ENCODE measurements at places on chromosomes 16 and 17.
A peak's percentile ranks its signal among the peaks of the same experiment; 100 is the strongest.

GRCh38 chr16:19785512-19786130, 67.5 kb downstream of the IQCK start:
- no peak for DNase-seq

DNA sequence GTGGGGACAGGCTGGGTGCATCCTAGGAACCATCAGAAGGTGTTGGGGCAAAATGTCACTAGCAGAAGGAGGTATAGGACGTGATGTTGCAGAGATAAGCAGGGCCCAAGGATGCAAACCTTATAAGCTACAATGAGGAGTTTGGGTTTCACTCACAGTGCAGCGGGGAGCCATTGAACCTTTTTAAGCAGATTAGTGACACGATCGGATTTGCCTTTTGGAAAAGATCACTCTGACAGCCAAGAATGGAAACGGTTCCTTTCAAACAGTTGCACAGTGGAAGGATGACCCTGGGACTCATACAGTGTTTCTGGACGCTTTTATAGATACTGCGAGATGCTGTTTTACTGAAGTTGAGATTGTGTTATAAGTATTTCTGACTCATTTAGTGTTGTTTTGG, 131.8 kb upstream of the CACNG3 start:
- no peak for DNase-seq

GRCh38 chr17:67272312-67273047, 27.5 kb upstream of the HELZ start:
- DNase-seq, result no peak

DNA sequence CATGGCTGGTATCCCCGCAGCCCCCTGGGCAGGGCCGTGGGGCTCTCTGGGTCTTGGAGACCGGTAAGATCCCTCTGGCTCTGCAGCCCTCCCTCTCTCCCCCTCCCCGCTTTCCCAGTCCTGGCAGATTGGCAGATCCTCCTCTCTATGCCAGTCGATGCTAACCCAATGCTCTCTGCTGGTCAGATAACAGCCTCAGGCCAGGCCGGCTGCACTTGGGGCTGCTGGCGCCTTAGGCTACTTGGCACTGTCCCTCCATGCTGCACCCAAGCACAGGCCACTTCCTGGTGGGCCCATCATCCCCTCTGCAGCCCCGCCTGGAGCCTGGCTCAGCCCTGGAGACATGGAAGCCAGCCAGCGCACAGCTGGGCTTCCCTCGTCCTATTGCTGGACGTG, 81.7 kb downstream of the RTN4RL1 start:
- DNase-seq, result no peak

DNA sequence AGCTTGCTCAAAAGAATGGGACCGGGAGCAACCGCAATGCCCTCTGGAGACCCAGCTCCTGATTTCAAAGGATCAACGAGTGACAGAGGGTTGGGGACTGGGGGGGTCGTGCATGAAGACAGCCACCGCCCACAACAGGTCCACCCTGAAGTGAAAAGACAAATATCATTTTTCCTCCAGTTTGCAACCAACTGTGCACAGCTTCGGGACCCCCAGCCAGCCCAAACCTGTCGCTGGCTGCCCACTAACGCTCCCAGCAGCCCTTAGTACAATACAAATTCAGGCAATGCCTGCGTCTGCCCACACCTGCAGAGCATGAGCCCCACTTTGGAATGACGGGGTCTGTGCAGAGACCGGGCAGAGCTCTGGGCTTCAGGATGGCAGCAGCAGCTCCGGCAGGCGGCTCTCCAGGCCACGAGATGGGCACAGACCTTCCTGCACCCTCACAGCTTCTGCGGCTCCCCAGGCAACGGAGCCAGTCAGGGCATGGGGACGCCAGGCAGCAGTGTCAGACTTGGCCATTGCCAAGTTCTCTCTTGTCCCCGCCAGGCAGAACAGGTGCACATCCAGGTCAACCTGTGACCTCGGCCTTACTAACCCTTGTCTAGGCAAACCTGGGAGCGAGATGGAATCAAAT, 60.1 kb downstream of the TBC1D16 start:
- DNase-seq, result no peak

- no peak for DNase-seq
These were observed 1.2 kb upstream of the HEXIM1 start for GRCh38 chr17:45146890-45147580.

DNA sequence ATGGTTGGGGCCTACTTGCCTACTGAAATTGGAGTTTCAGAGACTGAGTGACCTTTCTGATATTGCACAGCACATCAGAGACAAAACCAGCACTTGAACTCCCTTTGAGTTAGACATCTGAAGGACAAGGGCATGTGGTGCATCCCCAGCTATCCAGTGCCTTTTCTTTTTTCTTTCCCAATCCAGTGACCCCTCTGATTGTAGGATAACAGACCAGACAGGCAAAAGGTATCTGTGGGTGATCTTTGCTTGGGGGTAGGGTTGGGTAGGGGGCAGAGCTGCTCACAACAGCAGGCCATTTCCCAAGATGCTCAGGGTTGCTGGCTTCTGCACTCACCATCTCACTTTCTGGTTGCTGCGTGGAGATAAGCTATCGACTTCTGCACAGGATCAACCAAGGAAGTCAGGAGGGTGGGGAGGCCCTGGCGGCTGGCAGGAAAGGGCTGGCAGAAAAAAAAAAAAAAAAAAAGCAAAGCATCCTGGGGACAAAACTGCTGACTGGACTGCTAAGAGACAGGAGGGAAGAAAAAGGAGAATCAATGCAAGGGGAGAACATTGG, 42.2 kb downstream of the HOXB1 start:
- DNase-seq, result no peak

DNA sequence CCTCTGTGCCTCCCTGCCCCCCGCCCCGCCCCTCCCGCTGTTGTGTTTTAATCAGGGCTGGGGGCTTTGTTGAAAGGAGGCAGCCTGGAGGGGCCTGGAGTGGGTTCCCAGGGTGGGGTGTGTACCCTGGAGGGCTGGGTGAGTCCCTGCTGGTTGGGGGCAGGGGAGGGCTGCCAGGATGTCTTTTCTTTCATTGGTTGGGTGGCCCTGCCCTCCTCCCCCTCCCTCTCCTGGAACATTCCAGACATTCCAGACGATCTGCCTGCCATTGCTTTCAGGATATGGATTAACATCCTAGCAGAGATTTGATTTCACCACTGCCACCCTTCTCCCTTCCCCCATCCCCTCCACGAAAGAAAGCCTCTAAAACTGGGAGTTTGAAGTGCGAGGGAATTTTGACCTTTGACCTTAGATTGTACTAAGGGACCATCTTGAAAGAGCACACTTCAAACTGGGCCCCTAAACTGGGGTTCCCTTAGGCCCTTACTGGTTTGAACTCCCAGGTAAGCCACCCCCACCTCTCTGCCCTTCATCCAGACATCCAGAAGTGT, 25.3 kb downstream of the IGF2BP1 start:
- DNase-seq, result no peak

DNA sequence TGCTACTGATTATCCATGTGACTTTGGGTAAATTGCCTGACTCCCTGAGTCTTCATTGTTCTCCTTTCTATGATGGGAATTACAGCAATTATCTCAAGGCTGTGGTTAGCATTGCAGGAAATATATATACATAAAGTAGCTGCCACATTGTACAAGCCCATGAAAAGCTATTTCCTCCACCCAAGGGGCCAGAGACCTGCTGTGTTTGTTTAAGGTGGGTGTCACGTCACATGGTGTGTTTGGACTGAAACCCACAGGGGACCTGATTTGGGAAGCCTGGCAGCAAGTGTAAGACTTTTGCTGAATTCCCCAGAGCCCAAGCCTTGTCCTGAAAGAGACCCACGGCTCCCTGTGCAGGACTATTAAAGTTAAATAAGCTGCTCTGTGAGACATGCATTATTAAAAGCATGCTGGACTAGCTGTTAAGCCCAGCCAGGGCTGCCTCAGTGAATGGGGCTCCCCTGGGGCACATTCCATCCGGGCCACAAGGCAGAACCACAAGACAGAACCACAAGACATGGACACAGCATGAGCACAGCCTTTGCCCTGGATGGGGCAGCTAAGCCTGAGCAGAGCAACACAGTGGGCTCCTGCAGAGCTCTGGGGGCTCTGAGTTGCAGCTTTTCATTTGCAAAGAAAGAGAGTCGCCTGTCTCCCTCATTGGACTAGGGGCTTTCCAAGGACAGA, 148.9 kb downstream of the SPACA3 start:
- DNase-seq, result no peak

- no peak for DNase-seq
These were observed 19.9 kb downstream of the EFTUD2 start for GRCh38 chr17:44879376-44879775.

GRCh38 chr17:4040784-4041183, 76.5 kb upstream of the ATP2A3 start:
- DNase-seq, result no peak

- DNase-seq, result no peak
These were observed 80.0 kb downstream of the PCTP start for GRCh38 chr17:55830699-55831471.

GRCh38 chr17:50272711-50273653, 1.3 kb upstream of the TMEM92 start:
- peak; percentile 24 for DNase-seq

- no peak for DNase-seq
These were observed 16.9 kb upstream of the HOXB9 start for GRCh38 chr17:48642843-48643696.

DNA sequence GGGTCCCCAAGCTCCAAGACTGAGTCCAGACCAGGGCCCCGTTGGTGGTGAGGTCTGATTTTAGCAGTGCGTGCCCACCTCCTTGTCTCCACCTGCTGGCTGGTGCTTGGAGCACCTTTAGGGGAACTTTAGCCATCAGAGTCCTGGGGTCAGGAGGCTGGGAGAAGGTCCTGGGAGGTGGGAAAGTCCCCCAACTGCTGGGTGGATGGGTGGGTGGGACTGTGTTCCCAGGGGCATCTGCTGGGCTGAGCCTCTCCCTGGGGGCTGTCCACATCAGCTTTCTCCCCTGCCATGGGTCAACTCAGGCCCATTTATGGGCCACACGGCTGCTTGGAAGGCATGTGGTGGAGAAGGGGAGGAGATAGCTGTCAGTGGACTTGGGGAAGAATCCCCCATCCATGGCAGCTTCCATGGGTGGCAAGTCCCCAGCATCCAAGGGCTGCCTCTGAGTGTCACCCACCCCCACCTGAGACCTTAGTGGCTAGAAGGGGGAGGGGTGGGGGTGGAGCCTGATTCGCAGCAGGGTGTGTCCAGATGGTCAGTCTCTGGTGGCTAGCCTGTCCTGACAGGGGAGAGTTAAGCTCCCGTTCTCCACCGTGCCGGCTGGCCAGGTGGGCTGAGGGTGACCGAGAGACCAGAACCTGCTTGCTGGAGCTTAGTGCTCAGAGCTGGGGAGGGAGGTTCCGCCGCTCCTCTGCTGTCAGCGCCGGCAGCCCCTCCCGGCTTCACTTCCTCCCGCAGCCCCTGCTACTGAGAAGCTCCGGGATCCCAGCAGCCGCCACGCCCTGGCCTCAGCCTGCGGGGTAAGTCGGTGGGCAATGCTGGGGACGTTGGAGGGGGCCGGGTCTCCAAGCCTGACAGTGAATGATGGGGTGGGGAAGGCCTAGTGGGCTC, at the start of gene TRPV2:
Gene TRPV2 (plus strand): TSS at position 541 of the 894 bp plus-strand sequence. CDS start 2,098 bp downstream, outside the sequence.
- peak; percentile 41 for DNase-seq

DNA sequence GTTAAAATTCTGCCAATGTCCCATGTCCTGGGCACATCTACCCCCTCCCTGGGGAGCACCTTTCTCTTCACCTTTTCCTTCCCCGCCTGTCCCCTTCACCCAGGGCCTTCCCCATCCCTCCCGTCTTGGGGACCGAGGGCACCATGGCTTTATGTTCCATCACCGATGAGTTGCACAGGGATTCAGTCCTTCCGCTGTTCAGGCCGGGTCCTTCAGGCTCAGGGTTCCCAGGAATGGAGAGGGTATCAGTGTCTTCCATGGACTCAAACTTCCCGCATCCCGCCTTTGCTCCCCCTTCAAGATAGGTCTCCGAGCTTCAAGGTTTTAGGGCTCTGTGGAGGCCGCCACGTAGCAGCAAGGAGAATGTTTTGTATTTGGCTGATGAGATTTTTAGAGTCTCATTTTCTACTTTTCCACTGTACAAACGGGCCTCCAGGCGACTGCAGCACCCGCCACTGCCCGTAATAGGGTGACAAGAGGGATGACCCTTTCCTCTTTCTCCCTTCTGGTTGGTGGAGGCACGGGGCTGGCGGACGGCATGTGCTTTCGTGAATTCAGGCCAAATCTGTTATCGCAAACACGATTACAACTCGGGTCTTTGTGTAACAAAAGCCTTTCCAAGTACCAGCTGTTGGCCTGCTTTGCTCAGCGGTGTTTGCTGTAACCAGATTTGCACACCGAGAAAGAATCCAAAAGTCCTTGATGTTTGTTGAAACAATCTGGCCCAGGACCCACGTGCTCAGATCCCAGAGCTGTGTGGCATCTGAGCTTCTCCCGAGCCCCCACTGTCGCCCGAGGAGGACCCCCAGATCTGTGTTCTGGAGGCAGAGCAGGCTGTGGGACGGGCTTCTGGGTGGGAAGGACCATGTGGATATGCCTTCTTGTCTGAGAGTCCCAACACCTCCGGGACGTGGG, 236.3 kb downstream of the SEC14L1 start:
- DNase-seq, result no peak

GRCh38 chr17:66649818-66650543, 184.9 kb upstream of the CACNG5 start:
- DNase-seq, result no peak

DNA sequence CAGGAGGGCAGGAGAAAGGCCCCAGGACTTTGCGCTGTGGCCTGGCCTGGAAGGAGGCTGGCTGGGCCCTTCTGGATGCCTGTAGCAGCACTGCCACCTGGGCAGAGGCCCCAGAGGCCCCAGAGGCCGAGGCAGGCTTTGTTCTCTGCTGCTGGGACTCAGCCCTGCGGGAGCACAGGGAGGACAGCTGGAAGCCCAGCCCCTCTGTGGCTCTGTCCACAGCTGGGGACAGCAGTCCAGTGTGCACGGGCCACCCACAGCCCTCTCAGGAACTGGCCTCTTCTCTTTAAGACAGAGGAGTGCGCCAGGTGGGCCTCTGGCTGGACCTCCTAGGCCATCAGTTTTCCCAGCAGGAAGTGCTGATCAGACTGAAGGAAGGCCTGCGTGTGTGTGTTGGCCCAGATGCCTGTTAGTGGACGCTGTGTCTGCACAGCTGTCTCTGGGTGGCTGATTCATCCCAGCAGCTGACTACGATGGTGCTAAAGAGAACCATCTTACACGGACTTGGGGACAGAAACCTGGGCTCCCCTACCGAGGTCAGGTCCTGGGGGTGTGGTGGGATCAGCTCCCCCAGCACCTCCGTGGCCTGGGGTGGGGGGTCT, 26.9 kb upstream of the ZNF750 start:
- no peak for DNase-seq

DNA sequence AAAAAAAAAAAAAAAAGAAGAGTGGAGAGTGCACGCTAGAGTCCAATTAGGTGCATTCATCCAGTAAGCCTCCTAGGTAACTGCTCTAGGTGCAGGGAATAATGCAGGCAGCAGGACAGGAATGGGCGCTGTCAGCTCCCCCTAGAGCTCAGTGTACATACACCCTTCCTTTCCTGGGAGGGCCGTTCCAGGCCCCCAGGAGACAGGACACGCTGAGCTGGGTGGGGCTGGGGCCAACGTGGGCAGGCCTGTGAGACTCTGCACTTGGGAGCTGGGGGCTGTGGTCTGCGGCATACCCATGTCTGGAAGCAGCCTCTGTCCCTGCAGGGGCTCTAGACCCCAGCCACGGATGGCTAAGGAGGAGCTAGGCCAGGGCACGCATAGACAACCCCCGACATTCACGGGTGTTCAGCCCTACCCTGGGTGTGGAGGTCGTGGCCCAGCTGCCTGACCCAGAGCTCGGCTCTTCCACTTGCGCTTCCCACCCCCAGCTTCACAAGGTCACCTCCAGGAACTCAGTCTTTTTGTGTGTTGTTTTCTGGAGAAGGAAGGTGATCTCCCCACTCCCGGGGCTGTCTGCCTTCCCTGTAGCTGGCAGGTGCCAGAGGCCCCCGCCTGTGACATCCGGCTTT, 1.0 kb upstream of the ANTKMT start:
- no peak for DNase-seq

Data from stimulated activated CD4-positive, alpha-beta T cell treated with anti-CD3 and anti-CD28 coated beads, Interleukin-1b, Interleukin-23, amount 100 ng/mL, for 48 hours (primary cell).